Activated CD4-positive, alpha-beta T cell treated with anti-CD3 and anti-CD28 coated beads for 24 hours (primary cell): ENCODE measurements at places on chromosomes 5 and 9.

- no peak for DNase-seq
Observed at GRCh38 chr9:79757074-79757473, 185.3 kb downstream of the TLE4 start.

- no peak for DNase-seq
Observed at GRCh38 chr9:138065287-138065686, 187.7 kb downstream of the CACNA1B start.

GRCh38 chr9:114200721-114201300, 45.5 kb downstream of the COL27A1 start:
- DNase-seq: no peak

DNA sequence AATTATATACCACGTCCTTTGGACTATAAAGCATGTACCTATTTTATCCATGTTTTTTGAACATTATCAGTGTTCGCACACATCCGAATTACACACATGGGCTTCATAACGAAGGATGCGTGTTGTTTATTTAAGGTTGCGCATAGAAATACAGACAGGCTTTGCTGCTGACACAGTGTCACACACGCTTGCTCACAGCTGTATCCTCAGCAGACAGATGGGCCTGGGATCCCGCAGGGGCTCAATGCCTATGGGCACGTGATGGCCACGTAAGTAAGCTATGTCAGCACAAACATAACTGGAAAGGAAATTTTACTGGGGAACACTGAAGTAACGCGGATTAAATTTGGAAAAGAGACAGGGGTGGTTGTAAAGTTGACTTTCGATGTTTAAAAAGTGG, 76.6 kb downstream of the OTULIN start:
- no peak for DNase-seq

- no peak for DNase-seq
Observed at GRCh38 chr9:103789686-103790085, 304.4 kb upstream of the SMC2 start.

DNA sequence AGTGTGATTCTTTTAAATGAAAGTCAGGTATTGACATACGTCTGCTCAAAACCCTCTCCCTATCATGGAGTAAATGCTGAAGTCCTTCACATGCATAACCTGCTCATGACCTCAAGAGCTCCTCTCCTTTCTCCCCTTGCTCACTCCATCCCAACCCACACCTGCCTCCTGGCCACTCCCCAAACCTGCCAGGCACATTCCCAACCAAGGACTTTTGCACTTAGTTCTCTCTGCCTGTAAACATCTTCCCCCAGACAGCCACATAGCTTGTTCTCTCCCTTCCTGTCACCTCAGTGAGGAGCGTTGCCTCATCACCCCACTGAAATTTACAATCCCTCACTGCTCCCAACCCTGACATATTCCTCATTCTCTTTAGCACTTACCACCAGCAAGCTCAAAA, 8.7 kb downstream of the SETD9 start:
- no peak for DNase-seq

DNA sequence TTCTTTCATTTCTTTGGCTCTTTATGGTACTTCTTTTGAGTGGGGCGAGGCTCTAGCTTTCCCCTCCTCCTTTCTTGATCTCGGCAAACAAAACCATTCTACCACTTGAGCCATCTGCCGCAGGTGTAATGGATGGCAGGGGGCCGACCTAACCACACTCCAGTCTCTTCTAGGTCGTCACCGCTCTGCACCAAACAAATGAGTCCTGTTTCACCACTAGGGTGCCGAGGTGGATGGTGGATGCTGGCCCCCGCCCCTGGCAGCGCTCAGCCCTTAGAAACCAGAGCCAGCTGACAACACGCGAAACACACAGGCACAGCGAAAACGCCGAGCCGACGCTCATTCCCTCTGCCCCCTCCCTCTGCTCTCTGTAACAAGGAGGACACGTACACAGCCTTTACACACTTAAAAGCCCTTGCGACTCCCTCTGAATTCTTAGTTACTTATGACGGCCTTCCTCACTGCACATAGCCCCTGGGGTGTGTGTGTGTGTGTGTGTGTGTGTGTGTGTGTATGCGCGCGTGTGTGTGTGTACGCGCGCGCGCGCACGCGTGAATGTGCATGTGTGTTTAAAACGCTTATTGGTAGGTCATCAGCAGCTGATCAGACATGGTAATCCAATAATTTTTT, 199.4 kb downstream of the MEF2C start:
- DNase-seq: no peak

- DNase-seq: no peak
Observed at GRCh38 chr5:100043475-100043874, 491.7 kb upstream of the FAM174A start.

GRCh38 chr5:143207058-143207457, 196.4 kb downstream of the NR3C1 start:
- no peak for DNase-seq

DNA sequence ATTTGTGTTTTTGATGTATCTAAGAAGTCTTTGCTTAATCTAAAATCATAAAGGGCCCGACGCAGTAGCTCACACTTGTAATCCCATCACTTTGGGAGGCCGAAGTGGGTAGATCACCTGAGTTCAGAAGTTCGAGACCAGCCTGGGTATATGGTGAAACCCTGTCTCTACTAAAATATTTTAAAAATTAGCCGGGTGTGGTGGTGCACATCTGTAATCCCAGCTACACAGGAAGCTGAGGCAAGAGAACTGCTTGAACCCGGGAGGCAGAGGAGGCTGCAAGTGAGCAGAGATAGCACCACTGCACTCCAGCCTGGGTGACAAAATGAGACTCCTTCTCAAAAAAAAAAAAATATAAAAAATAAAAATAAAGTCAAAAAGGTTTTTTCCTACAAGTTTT, 9.6 kb downstream of the IL6ST start:
- no peak for DNase-seq

DNA sequence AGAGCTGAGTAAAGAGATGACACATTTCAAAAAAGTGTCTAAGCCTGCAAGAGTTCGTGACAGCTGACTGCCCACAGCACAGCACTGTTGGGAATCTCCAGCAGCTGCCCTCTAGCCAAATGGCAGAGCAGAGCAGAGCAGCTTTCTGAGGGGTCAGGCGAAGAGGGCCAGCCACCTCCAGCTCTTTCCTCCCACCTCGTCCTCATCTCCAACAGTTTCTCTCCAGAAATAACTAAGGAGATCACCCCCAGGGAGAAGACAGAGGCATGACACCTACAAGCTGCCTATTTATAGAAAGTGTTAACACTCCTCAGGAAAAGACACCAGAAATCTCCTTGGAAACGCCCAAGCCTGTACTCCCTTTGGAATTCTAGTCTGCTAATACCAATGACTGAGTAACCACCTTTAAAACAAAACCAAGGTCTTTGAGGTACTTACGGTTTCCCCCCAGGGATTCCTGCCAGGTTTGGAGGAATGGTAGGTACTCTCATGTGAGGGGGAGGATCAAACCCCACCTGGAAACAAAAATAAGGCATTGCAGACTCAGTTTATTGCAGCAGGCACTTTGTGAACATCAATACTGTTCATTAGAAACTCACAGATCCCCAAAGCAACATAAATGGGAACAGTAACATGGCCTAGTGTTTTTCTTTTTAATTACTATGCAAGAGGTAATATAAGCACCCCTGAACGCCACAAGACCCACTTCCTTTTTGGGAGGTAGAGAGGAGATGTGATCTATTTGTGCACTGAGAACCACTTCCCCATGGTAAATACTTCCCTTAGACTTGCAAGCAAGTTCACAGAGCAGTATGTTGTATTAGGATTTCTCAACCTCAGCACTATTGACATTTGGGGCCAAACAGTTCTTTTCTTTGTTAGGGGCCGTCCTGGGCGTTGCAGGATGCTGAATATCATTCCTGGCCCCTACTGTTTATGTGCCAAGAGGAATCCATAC, 79.3 kb downstream of the TLE1 start:
- no peak for DNase-seq

DNA sequence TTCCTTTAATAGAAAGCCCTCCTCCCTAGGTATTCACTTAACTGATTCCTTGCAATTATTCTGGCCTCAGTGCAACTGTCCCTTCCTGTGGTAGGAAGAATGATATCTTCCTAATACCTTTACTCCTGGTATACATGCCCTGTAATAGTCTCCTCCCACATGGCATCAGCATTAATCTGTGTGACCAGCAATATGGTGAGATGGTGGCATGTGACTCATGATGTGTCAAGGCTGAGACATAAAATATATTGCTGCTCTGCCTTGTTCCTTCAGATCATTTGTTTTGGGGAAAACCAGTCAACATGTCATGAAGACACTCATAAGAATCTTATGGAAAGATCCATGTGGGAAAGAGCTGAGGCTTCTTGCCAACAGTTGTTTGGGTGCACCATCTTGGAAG, 149.1 kb upstream of the TRPM3 start:
- DNase-seq: no peak

DNA sequence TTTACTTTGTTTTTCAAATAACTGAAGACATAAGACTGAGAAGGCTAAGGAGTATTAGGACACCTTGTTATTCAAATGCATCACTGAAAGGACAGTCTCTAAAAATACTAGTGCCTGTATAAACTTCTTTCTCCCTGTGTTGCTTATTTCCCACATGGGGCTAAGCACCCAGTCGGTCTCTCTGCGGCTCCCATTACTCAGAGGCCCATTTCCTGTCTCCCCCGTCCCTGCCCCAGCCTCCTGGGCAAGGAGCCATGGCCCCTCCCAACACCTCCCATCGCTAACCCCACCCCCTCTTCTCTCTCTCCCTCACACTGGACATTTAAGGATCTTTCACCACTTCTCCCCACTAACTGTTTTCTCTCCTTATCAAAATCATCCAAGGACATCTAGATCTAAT, 81.9 kb downstream of the EBF1 start:
- no peak for DNase-seq

GRCh38 chr5:89936576-89936975, 473.0 kb downstream of the CETN3 start:
- no peak for DNase-seq

- DNase-seq: no peak
Observed at GRCh38 chr9:122961139-122961538, 20.3 kb downstream of the RABGAP1 start.

- no peak for DNase-seq
Observed at GRCh38 chr5:77015938-77016569, 14.2 kb upstream of the AGGF1 start.

DNA sequence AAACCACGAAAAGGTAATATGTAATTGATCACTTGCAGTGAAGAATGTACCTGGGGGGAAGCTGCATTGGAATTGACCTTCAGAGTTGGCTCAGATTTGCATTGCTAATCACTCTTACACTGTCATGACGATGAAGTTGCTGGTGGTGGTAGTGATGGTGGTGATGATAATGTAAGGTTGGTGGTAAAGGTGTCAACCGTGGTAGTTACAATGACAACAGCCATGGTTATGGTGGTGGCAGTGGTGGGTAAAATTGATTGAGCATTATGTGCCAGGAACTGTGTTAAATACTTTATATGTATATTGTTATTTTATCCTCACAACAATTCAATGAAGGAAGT, 282.4 kb downstream of the NR3C1 start:
- no peak for DNase-seq

DNA sequence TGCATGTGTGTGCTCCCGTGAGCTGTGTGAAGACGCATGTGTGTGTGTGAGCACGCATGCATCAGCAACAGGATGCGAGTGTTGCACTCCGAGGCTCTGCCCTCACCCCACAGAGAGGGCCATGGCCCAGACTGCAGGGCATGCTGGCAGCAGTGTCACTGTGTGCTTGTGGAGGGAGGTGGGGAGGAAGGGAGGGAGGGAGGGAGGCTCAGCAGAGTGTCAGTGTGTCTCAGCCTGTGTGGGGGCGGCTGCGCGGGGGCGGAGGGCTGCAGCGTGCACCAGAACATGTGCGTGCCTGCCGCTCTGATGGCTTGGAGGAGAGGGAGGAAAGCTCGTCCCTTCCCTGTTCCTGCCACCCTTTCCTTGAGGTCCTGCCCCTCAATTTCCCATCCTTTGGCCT, 5.3 kb downstream of the CAMK2A start:
- DNase-seq: no peak

GRCh38 chr9:26157411-26157810, 479.2 kb upstream of the TUSC1 start:
- DNase-seq: no peak
